ENCODE measurements at places on chromosomes 12 and 14.

- no peak for DNase-seq
Observed at GRCh38 chr14:25826105-25826504, 771.7 kb downstream of the NOVA1 start.

DNA sequence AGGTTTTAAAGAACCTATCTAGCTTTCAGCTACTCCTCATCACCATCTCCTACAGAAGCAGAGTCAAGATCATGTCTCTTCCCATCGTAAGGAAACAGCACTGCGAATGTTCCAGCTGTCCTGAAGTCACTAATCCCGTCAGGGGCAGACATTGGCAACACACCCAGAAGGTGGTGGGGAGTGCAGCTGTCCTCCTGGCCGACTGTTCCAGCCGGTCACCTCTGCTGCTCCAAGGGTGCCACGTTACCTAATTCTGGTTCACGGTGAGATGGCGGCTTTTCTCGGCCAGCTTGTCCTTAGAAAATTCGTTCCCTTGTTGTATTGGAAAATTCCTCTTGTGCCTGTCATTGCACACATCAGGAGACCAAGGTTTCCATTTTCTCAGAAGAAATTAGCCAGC, 196.2 kb downstream of the ZFP36L1 start:
- no peak for DNase-seq

- DNase-seq, result no peak
Observed at GRCh38 chr14:93132472-93133065, 16.8 kb upstream of the ITPK1 start.

- no peak for DNase-seq
Observed at GRCh38 chr14:91253795-91254323, 9.4 kb upstream of the GPR68 start.

- no peak for DNase-seq
Observed at GRCh38 chr12:3020850-3021435, 56.2 kb upstream of the TSPAN9 start.

DNA sequence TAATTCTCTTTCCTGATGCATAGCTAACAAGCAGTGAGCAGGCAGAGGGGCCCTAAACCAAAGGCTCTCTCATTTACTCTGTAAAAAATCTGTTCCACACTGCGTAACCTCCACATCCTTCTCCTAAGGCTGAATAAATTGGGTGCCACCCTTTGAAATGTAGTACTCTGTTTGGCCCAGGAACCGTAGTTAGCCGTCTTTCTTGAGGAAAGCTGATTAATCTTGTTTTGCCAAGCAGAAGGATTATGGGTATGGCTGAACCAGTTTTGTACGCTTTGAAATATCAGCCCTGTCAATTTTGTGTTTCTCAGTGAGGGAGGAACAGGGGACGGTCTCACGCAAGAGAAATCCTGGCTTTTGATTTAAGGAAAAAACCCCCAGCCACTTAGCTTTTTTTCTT, 19.7 kb downstream of the EML1 start:
- DNase-seq, result no peak

DNA sequence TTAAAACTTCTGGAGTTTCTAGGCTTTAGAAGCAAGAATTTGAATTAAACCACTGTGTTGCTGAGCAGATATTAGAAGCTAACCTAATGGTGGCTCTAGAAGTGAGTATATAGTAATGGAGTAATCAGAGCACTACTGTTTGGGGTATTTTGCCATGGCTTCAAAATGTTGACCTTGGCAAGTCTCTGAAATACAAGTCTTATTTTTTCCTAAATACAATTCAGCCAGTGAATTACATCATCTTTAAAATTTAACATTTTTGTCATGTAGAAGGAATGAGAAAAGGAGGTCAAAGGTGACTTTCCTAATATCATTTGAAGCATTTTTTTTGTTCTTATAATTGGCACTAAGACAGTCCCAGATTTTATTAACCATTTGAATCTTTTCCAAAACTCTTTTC, 25.2 kb downstream of the PMCH start:
- DNase-seq, result no peak

DNA sequence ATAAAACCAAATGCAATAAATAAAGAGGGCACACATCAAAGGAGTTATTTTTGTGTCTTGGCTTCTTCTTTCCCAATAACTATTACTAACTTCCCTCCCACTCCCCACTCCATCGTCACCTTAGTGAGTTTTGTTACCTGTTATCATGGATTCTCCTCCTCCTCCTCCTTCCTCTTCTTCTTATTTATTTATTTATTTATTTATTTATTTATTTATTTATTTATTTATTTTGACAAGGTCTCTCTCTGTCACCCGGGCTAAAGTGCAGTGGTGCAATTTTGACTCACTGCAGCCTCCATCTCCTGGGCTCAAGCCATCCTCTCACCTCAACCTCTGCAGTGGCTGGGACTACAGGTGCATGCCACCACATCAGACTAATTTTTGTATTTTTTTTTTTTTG, 26.4 kb downstream of the WIF1 start:
- no peak for DNase-seq

GRCh38 chr12:104237930-104238329, 22.4 kb downstream of the TXNRD1 start:
- no peak for DNase-seq

DNA sequence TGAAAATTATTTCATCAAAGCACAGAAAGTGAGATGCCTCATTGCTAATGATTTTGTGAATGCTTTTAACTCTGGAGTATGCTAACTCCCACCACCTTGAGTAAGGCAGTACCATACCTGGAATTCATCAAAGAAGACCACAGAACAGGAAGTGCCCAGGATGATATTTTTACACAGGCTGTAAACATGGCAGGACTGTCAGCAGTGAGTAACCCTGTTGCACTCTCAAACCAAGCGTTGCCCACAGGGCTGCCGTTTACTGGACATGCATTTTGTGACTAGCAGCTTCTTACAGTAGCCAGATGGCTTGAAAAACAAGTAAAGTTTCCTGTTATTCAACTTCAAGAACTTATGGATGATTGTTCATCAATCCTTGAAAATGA, 42.4 kb downstream of the RALGAPA1 start:
- DNase-seq, result no peak

DNA sequence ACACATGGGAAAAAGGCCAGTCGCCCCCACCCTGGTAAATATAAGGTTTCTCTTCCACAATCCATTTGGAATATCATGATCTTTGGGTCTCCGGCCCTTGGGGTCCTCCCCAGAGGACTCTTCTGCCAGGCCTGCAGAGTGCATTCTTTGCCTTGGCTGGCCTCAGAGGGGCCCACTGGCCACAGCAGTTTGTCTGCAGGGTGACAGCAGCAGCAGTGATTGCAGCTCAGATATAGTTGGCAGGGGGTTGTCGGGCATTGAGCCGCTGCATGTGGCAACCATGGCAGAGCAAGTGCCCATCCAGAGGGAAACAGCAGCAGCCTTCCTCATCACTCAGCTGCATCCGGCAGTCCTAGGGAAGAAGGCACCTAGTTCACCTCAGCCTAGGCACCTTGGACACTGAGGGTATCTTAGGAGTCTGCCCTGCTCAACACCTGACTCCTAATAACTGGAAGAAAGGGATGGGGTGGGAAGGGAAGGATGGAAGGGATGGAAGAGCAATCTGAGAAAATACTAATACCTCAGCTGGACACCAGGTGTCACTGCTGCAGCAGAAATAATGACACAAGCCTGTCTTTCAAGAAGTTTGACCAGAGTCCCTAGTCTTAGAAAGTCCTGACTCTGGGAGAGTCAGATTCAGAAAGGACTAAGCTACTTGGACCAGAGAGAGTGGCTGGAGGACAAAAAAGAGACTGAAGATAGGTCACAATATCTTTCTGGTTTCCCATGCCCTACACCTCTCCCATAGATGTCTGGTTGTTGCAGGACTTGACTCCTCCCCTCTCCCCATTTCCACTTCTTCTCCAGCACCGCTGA, 8.9 kb downstream of the AJUBA start:
- no peak for DNase-seq

DNA sequence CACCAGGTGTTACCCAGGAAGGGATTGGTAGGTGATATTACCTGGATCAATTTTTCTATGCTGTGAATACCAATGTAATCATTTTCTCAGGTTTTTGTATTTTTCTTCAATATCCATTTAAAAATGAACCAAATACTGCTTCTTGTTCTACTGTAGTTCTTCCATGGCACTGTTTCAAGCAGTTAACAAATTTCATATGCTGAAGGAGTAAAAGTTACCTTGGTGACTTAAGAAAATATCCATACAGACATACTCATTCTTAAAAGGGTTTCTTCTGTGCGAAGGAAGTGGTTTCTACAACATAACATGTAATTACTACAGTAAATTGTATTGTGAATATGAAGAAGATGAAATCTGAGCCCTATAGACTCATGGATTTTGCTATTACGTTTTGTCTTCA, 222.5 kb downstream of the TMEM117 start:
- no peak for DNase-seq

DNA sequence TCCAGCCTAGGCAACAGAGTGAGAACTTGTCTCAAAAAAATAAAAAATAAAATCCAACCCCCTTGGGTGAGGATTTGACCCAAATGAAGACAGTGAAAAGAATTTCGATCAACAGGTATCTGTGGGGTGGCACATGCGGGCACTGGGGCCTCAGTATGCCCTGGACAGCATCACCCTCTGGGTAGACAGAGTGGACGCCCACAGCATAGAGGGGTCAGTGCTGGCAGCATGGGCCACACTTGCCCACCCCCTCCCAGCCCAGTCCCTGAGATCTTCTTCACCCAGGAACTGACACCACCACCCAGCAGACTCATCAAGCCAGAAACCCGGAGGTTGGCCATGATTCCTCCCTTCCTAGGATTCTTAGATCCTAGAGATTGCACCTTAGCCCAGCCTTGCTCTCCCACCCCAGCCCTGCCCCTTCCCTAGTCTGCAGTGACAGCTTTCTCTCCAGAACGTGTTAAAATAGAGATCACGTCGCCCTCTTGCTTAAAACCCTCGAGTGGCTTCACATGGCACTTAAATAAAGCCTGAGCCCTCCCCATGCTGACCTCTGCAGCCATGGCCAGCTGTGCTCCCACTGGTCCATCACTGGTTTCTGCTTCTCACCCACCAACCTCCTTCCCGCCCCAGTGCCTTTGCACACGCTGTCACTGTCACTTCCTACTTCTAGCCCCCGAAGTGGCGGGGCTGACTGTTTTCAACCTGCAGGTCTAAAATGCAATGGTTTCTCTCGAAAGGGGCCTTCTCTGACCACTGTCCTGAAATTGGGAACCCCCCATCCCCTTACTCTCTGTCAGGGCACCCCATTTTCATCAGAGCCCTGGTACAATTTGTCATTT, 26.2 kb upstream of the DYNC1H1 start:
- no peak for DNase-seq

DNA sequence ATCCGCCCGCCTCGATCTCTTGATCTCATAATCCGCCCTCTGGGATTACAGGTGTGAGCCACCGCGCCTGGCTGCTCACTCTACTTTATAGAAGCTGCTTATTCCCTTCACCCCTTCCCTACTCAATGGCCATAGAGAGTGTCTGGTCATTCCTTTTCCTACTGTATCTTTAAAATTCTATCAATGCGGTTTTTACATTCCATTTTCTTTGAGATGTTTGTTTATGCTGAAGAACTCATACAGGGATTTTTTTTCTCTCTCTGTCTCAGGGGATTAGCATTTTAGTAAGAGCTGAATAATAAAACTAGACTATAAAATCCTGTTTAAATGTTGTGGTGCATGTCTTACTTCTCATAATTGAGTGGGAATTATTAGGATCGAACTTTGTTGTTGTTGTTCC, 218.6 kb upstream of the FOXN3 start:
- DNase-seq, result no peak

DNA sequence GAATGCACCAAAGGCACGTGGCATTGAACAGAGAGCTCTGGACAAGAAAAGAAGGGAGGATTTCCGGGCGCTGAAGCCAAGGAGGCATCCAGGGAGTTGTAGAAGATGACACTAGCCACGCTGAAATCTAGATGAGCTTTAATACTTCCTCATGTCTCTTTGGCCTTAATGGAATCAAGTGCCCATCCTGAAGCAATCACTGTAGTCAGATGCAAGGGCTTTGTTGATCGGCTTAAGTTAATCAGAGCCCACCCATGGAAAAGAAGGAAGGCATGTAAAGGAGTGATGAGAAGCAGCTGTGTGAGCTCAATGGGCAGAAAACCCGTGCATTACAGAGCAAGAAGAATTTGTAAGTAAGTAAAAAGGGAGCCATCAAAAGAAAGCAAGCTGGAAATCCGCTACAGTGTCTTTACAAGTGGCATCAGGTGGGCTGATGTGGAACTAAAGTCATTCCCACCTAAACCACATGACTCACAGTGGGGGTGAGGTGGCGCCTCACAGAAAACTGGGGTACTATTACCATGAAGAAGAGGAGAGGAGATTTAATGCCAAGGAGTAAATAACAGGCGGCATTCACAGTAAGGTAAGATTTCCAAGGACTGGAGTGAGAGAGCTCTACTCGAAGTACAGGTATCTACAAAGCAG, 48.4 kb downstream of the NDUFA12 start:
- DNase-seq, result no peak

DNA sequence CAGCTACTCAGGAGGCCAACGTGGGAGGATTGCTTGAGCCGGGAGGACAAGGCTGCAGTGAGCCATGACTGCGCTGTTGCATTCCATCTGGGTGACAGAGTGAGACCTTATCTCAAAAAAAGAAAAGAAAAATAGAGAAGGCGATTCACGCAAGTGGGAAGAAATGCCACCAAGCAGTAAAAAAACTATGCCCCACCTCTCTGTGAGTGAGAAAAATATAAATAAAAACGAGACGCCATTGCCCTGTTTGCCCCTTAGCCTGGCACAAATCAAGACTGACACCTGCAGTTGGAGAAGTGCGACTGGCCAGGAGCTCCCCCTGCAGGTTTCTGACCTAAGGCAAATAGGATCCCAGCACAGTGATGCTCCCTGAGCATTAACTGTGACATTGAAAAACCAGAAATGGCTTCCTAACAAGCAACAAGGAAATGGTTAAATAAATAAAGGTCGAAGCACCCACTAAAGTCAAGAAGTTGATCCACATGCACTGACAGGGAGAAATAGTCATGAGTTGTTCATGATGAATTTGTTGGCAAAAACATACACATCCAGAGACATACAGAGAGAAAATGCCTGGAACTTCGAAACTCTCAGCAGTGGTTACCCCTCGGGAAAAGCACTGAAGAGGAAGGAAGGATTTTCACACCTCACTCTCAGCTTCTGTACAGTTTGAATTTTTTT, 21.1 kb downstream of the GSC start:
- no peak for DNase-seq

GRCh38 chr12:14840616-14841015, 2.7 kb downstream of the ART4 start:
- DNase-seq, result no peak

- no peak for DNase-seq
Observed at GRCh38 chr12:18183141-18183540, 78.2 kb upstream of the PIK3C2G start.

GRCh38 chr12:120220838-120221575, 20.1 kb upstream of the RPLP0 start:
- DNase-seq, result no peak

DNA sequence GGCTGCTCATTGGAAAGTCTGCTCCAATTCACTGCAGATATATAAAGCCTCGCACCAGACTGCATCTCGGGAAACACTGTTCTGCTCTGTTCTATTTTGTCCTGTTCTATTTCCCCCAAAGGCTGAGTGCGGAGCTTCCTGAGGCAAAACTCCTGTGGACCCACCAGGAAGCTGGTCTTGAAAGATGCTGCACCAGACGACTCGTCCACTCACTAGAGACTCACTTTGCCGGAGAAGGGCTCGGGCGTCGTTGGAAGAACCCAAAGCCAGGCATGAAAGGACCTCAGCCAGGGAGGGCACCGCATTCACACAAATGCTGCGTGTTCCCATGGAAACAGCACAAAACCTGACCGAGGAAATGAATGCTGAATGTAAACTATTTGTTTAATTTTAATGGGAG, 331.2 kb upstream of the SFSWAP start:
- DNase-seq, result no peak

GRCh38 chr14:93496856-93497741, 66.4 kb downstream of the UNC79 start:
- no peak for DNase-seq

GRCh38 chr14:89209558-89209957, 207.5 kb downstream of the FOXN3 start:
- no peak for DNase-seq

All from stimulated activated CD4-positive, alpha-beta T cell treated with anti-CD3 and anti-CD28 coated beads, TNF-alpha, amount 100 ng/mL, for 4 hours (primary cell).